ENCODE measurements at places on chromosomes 1 and 21.

- DNase-seq, result no peak
These were observed 72.1 kb downstream of the BACE2 start for GRCh38 chr21:41240040-41240439.

DNA sequence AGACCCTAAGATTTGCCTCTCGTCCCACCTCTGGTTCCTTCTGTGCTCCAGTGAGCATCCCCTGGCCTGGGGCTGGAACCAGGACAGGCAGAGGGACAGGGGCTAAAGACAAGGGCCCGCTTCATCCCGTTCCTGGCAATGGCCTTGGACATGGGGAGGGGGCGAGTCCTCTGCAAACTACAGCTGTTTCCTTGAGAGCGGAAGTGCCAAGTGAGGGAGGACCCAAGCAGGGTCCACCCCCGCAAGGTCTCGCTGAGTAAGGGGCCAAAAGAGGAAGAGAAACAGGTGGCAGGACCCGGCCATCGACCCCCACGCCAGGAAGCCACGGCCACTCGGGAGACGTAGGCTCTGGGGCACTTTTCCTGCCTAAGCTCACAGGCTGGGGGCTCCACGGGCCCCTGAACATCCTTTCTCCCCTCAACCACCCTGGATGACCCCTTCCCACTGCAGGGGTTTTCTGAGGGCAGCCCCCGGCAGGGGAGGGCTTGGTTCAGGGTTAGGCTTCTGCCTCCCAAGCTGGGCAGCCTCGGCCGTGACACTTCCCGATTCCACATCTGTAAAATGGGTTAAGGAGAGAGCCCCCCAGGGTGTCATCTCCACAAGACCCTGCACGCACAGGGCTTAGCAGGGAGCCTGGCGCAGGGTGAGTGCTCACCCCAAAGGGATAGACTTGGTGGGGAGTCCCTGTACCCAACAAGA, 17.9 kb upstream of the PLEKHG5 start:
- DNase-seq, result peak; percentile 63

GRCh38 chr1:14111121-14111520, 411.1 kb downstream of the PRDM2 start:
- DNase-seq, result no peak

DNA sequence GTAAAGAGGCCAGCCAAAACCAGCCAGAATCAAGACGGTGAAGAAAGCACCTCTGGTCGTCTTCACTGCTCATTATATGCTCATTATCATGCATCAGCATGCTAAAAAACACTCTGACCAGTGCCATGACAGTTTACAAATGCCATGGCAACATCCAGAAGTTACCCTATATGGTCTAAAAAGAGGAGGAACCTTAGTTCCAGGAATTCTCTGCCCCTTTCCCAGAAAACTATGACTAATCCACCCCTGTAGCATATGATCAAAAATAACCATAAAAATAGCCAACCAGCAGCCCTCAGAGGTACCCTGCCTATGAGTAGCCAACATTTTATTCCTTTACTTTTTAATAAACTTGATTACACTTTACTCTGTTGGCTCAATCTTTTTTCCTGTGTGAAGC, 34.2 kb upstream of the PBX1 start:
- no peak for DNase-seq

- no peak for DNase-seq
These were observed 62.7 kb downstream of the CACHD1 start for GRCh38 chr1:64532646-64533045.

DNA sequence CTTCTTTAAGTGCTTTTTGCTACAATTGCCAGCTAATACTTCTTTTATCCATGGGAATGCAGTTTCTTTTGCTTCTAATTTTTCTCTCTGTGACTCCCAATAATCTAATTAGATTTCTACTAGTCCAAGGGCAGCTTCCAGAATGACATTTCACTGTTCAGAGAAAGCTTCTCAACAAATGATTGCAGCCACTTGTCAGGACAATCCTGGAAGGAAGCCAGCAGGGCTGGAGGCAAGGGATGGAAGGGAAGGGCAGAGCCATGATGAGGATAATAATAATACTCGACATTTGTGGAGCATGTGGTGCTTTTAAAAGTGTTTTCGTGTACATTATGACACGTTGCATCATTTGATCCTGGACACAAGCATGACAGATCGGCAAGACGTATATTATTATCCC, 19.4 kb downstream of the F11R start:
- DNase-seq, result no peak

DNA sequence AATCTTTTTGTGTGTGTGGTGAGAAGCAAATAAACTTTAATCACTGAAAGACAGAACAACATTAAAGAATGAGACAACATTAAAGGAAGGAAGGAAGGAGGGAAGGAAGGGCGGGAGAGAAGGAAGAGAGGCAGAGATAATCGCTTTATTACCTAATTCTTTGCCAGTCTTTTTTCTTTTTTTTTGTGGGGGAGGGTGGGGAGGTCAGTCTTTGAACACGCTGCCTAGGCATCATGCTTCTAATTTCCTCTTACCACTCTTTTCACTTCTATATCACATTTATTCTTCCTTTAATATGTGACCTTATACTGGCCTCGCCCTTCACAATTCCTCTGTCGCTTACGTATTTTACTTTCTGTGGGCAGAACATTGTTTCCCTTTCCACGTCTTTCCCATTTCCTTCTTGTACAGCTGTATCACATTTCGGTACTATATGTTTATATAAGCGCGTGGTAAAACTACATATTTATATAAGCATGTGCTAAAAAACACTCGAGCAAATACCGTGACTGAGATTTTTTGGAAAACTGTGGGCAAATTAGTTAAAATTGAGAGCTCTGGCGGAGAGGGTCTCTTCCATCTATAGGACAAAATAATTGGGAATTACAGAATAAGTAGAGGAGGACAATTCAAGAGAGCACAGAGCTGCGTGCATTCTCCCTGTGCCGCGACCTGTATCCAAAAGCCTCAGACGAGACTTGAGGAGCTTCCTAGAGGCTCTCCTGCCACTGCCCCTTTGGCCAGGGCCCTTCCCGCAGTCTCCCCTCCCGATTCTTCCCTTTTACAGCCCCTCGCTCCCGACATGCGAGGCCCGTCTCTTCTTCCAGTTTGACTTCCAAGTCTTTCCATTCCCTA, 823 bp upstream of the PRKAA2 start:
- no peak for DNase-seq

GRCh38 chr1:78176448-78176847, 130.7 kb downstream of the GIPC2 start:
- DNase-seq, result no peak

Measured in suppressor macrophage (primary cell).